ENCODE measurements at places on chromosomes 1 and 21. TPM values are rescaled to one million over a fixed set of nuclear protein-coding genes. Genes with fewer than 3 reads are reported as not detected.

DNA sequence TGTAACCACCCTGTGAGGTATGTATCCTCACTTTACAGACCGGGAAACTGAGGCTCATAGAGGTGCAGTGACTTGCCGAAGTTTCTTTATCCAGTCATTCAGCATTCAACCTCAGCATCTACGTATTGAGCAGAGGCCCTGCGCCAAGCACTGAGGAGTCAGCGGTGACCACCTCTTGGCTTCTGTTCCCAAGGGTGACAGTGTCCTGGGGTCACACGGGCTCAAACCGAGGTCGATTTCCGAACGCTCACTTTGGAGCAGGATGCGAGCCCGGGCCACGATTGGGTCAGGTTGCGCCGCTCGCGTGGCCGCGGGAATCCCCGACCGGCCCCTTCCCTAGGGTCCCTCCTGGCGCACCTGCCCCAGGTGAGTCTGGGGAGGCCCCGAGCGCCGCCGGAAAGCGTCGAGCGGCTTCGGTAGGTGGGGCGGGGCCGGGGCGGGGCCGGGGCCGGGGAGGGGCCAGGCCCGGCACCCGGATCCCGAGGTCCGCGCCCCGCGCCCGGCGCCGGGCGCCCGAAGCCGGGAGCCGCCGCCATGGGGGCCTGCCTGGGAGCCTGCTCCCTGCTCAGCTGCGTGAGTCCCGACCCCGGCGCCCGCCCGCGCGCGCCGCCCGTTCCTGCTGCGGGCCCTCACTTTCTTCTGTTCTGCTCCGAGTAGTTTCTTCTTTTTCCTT, at the start of gene SERINC2:
SERINC2 (plus strand) TSS at position 482 of the 673 bp plus-strand sequence; CDS start at position 535, 53 bp downstream.
- DNase-seq: no peak
- H3K36me3 ChIP-seq: no peaks in the 10 kb centered on the region
- peaks cover 21% of the 10 kb centered on the region for H3K27me3 ChIP-seq
- peaks cover 11% of the 10 kb centered on the region for H3K4me1 ChIP-seq
- H3K27ac ChIP-seq: no peak within 1 kb of the TSS

- H3K4me3 ChIP-seq: peak overlapping the region; percentile 71
- H3K27ac ChIP-seq: peak overlapping the region; percentile 97
- H3K27me3 ChIP-seq: no peaks in the 10 kb centered on the region
- no peak for DNase-seq
These were observed 407 bp upstream of the PIGV start for GRCh38 chr1:26787381-26787705.

CAPN8 gene
- not detected for polyA plus RNA-seq

CLCA4 gene
- polyA plus RNA-seq: not detected

DNA sequence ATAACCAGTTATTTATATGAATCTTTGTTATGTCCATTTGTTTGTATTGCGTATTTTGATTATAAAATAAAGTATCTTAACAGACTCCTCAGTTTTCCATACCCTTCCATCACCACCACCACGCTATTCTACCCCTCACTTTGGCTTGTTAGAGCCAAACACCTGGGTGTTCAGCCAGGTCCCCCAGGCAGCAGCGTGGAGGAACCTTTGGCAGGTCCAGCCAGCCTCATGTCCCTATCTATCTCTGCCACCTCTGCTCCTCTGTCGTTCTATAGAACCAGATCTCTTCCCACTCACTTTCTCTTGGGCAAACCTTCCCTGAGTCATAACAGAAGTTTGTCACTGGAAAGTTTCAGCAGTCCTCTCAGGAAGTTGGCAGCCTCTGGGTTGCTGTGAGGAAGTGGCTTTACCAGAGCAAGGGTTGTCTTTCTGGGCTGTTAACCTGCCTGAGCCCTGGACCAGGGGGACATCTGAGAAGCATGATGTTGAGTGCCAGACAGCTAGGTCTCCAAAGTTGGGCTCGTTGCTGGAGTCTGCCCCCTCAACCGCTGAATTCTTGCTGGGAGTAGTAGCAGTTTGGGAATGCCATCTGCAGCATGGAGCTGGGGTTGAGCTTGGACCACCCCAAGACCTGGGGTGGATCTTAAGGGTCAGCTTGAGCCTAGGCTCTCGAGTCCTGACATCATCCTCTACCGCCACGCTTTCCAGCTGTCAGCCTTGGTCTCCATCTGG, 996 bp upstream of the SH3BGRL3 start:
- peaks cover 93% of the 10 kb centered on the region for H3K4me1 ChIP-seq
- no peaks in the 10 kb centered on the region for H3K27me3 ChIP-seq
- peaks cover 33% of the 10 kb centered on the region for H3K36me3 ChIP-seq
- H3K4me3 ChIP-seq: peak overlapping the region; percentile 93

ENTREP3 gene
- 0.87 TPM for polyA plus RNA-seq

- H3K27me3 ChIP-seq: no peaks in the 10 kb centered on the region
- DNase-seq: peak; percentile 45
- peak overlapping the region; percentile 17 for H3K27ac ChIP-seq
- peaks cover 35% of the 10 kb centered on the region for H3K4me1 ChIP-seq
- no peaks in the 10 kb centered on the region for H3K36me3 ChIP-seq
These were observed 26.3 kb downstream of the JAK1 start for GRCh38 chr1:64940025-64940424.

DNA sequence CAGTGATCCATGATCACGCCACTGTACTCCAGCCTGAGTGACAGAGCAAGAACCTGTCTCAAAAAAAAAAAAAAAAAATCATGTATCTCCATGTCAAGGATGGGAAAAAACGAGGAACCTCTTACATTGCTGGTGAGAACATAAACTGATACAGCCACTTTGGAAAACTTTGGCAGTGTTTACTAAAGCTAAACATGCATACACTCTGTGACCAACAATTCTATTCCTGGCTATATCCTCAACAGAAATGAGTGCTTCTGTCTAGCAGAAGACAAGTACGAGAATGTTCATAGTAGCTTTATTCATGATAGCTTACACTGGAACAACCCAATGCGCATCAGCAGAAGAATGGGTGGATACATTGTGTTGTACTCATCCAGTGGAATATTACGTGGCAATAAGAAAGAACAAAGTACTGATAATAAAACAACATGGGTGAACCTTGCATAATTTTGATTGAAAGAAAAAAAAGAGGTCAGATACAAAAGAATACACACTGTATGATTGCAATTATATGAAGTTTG, 31.5 kb upstream of the SLC6A9 start:
- DNase-seq: no peak
- H3K4me3 ChIP-seq: no peak overlapping the region
- H3K27ac ChIP-seq: no peak overlapping the region
- no peaks in the 10 kb centered on the region for H3K36me3 ChIP-seq
- peaks cover 5% of the 10 kb centered on the region for H3K4me1 ChIP-seq

LAD1 gene
- not detected for polyA plus RNA-seq

MATN1 gene
- polyA plus RNA-seq: not detected

GRCh38 chr1:24906760-24907490, 23.2 kb downstream of the RUNX3 start:
- no peak overlapping the region for H3K27ac ChIP-seq
- H3K4me1 ChIP-seq: peaks cover 8% of the 10 kb centered on the region
- DNase-seq: no peak

DNA sequence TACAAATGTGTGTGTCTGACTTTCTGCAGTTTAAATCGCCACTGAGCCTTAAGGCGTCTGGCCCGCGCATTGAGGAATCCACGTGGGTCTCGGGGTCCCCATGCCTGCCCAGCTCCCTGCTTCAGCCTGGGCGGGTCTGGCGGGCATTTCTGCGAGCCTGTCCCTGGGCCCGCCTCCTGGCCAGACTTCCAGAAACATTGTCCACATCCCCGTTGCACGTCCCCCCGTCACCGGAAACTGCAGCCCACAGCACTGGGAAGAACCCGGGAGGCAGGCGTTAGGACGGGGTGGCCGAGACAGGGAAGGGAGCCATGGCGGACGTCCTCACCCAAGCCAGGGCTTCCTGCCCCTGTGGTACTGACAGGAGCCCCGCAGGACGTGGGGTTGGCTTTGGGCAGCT, 113.1 kb upstream of the COL6A1 start:
- no peaks in the 10 kb centered on the region for H3K36me3 ChIP-seq
- H3K4me3 ChIP-seq: no peak overlapping the region
- H3K27ac ChIP-seq: no peak overlapping the region
- H3K4me1 ChIP-seq: no peaks in the 10 kb centered on the region

DNA sequence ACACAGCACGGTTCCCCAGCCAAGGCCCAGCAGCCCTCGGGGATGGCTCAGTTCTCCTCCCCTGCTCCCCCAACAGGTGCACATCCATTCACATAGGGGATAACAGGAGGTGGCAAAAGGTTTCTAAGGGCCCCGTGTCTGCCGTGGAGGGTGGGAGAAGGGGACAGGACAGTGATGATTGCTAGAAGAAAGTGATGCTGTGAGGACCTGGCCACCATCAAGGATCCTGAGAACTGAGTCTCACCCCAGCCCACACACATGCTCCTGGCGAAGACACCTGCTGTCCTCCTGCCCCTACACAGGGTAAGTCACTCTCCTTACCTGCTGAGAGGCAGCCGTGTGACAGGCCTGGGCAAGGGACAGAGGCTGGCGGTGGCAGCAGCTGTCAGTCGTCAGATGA, 54.5 kb downstream of the GNG4 start:
- H3K27me3 ChIP-seq: peaks cover 3% of the 10 kb centered on the region
- no peak overlapping the region for H3K27ac ChIP-seq
- H3K4me3 ChIP-seq: no peak overlapping the region
- no peak for DNase-seq
- H3K36me3 ChIP-seq: no peaks in the 10 kb centered on the region

- DNase-seq: no peak
- H3K27me3 ChIP-seq: no peaks in the 10 kb centered on the region
- H3K27ac ChIP-seq: no peak overlapping the region
- H3K36me3 ChIP-seq: no peaks in the 10 kb centered on the region
- no peak overlapping the region for H3K4me3 ChIP-seq
These were observed 29.4 kb upstream of the CSF3R start for GRCh38 chr1:36511804-36512798.

DNA sequence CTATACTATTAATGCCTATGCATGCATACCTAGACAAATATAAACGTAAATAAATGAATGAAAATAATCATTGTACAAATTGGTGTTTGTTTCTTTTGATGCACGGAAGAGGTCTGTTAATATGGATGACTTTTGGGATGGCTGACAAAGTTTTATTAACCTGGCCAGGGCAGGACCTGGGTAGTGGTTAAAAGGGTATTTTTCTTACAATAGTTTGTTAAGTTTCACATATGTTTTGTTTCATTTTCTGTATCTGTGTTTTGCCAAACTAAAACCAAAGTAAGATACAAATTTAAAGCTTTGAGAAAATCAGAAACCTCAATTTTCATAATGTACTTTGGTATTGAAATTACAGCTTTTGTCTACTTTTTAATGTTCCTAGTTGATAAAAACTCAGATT, 222.7 kb upstream of the OLFM3 start:
- no peaks in the 10 kb centered on the region for H3K36me3 ChIP-seq
- H3K27me3 ChIP-seq: no peaks in the 10 kb centered on the region
- no peak overlapping the region for H3K27ac ChIP-seq

- H3K4me1 ChIP-seq: no peaks in the 10 kb centered on the region
- H3K27ac ChIP-seq: no peak overlapping the region
- no peaks in the 10 kb centered on the region for H3K36me3 ChIP-seq
- H3K4me3 ChIP-seq: no peak overlapping the region
These were observed 119.0 kb downstream of the CNIH3 start for GRCh38 chr1:224735159-224735558.

GALE gene
- 18.0 TPM for polyA plus RNA-seq

DNA sequence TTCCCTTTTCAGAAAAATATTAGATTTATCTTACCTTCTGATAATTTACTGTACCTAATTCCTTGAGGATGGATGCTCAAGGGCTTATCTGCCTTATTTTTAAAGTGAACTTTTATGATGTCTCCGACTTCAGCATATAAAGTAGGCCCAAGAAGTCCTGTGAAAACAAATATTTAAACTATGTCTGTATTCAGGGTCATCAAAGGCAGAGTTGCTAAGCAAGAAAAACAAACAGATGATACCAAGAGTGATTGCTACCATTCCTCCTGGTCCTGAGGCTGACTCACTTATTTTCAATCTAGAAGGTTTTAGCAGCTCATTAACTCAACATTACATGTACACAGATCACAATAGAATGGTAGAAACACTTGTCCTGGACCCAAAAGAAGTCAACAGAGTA, 14.1 kb downstream of the F5 start:
- H3K4me3 ChIP-seq: no peak overlapping the region
- H3K27me3 ChIP-seq: no peaks in the 10 kb centered on the region
- H3K27ac ChIP-seq: no peak overlapping the region
- DNase-seq: no peak

CELA2A gene
- polyA plus RNA-seq: not detected

DIO1 gene
- polyA plus RNA-seq: not detected

DNA sequence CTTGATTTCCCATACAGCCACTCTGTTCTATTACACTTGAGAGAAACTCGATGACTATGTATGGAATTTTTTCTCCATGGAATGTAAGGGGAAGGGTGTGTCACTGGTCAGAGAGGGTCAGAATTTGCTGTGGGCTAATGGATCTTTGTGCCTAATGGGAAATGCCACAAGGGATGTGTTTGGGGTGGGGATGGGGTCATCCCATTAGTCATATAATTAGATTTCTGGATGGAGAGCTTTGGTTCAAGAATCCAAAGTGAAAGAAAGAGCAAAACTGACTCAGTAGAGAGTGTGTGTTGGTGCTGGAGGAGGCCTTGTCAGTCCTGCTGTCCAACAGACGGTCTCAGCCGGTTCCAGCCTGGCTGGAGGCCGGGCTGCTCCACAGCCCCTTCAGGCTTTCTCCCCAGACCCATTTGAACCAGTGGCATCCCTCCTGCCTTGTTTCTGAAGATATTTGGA, 86.4 kb downstream of the LAMC2 start:
- no peaks in the 10 kb centered on the region for H3K4me1 ChIP-seq
- H3K4me3 ChIP-seq: no peak overlapping the region
- no peaks in the 10 kb centered on the region for H3K36me3 ChIP-seq
- no peak overlapping the region for H3K27ac ChIP-seq
- peaks cover 3% of the 10 kb centered on the region for H3K27me3 ChIP-seq
- no peak for DNase-seq

DNA sequence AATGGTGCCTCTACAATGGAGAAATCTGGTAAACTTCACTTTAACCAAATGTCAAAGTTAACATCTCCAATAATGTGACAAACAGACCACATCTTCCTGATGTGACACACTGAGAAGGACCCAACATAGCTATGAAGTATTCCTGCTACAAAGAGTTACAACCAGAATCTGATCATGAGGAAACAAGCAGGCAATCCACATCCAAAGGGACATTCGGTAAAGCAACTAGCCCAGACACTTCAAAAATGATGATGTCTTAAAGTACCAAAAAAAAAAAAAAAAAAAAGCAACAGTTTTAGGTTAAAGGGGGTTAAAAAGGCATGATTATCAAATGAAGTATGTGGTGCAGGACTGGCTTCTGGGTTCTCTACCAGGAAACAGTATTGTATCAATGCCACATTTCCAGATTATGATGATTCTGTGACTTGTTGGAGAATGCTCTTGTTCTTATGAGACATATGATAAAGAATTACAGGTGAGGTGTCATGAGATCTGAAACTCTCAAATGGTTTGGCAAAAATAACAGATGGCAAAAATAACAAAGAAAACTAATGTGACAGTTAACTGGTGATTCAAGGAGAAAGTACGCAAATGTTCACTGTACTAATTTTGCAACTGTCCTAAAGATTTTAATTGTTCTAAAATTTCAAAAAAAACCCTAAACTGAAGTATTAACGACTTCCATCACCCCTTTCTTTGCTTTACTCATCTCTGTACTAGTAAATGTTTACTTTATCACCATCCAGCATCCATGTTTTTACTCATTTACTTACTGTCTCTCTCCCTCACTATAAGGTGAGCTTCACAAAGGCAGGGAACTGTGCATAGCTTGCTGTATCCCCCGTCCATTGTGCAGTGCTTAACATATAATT, 2.8 kb downstream of the CD58 start:
- H3K27ac ChIP-seq: no peak overlapping the region
- H3K36me3 ChIP-seq: peaks cover 17% of the 10 kb centered on the region
- H3K4me1 ChIP-seq: peaks cover 32% of the 10 kb centered on the region
- H3K27me3 ChIP-seq: no peaks in the 10 kb centered on the region
- H3K4me3 ChIP-seq: no peak overlapping the region

All from CD14-positive monocyte (primary cell).